Fibroblast of the aortic adventitia (primary cell): ENCODE measurements at places on chromosomes 4 and X. TPM values are rescaled to one million over a fixed set of nuclear protein-coding genes. Genes with fewer than 3 reads are reported as not detected.

DUX4 gene
- total RNA-seq: not detected in 2 replicates

SCOC gene
- 30.9 and 92.7 TPM in 2 replicates for total RNA-seq

- peak; percentile 90 for DNase-seq
Observed at GRCh38 chr4:159374749-159375530, 272.1 kb downstream of the RAPGEF2 start.

DNA sequence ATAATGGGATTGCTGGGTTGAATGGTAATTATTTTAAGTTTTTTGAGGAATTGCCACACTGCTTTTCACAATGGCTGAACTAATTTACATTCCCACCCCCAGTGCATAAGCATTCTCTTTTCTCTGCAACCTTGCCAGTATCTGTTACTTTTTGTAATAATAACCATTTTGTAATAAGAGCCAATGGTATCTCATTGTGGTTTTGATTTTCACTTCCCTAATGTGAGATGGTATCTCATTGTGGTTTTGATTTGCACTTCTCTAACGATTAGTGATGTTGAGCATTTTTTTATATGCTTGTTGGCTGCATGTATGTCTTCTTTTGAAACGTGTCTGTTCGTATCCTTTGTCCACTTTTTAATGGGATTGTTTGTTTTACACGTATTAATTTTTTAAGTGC is 213.1 kb upstream of the HDX start:
- no peak for DNase-seq

GIMD1 gene
- total RNA-seq: not detected in 2 replicates
